ENCODE measurements at places on chromosomes 6 and 20. TPM values are rescaled to one million over a fixed set of nuclear protein-coding genes. Genes with fewer than 3 reads are reported as not detected.

DNA sequence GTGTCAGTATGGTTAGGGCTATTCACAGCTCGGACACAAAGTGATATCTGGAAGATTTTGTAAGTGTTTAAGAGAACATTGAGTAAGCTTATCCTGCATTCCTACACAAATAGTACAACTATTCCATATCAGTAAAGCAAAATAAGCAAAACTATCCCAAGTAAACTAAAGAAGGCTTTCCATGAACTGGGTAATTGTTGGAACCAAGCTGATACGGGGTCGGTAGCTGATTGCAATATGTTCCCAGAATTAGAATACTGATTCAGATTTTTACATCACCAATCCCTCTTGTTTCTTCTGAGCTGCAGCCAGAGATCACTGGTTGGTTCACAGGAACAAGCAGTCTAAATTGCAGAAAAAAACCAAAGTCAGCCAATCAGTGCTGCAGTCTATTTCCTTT lies 54.1 kb downstream of the CDS2 start:
- DNase-seq: no peak

- DNase-seq: no peak
These were observed 6.1 kb downstream of the FBXO5 start for GRCh38 chr6:152976749-152977148.

- no peak for DNase-seq
These were observed 283.8 kb downstream of the CDC5L start for GRCh38 chr6:44671333-44671732.

Gene HLA-DOA
- total RNA-seq: 0.03 TPM

Gene SCRT2
- not detected for total RNA-seq

Measured in HT-29 (cell line).